SK-N-MC (cell line): ENCODE measurements at places on chromosomes 5 and 9.

DNA sequence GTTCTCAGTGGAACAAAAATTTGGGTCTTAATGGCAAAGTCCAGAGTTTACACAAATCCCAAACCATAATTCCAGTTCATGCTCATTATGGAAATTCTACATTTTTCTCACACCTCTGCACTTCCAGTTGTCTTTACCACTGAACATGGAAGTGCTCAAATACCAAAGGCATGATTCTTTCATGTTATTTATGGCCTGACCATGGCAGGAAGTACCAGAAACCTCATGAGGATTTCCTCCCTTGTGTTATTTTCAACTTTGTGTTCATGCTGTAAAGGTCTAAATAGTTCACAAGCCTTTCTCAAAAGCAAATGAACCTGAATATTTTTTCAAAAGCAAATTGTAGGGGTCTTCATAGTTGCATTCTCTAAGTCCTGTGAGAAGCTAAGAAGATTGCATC, 82.0 kb upstream of the ITGA1 start:
- no peak for DNase-seq

GRCh38 chr5:130720355-130720754, 444.7 kb downstream of the HINT1 start:
- no peak for DNase-seq

GRCh38 chr9:17580119-17580518, 1.3 kb downstream of the SH3GL2 start:
- no peak for DNase-seq

DNA sequence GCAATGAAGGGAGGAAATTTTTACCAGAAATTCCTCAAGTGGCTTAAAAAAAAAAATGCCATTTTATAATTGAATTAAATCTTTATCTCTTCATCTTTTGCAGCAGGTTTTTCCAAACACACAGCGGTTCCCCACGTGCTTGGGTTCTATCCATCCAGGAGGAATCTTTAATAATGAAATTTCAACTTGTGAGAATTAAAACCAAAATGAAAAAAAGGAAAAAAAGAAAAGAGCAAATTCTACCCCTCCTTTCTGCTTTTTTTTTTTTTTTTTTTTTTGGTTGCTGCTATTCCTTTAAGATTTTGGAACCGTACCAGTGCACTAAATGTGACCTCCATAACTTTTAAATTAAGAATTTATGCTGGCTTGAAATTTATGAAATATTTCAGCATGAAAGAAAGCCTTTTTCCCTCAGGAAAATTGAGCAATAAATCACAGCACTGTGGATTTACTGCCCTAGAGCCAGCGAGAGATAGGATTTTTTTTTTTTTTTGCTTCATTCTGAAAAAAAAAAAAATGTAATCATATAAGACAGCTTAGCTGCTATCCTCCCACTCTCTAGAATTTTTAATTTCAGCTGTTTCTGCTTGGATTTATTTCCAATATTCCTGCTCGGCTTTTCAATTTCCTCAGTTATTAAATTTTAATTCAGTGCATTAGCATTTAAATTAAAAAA, 88.5 kb downstream of the ZNF618 start:
- DNase-seq: peak; percentile 89

DNA sequence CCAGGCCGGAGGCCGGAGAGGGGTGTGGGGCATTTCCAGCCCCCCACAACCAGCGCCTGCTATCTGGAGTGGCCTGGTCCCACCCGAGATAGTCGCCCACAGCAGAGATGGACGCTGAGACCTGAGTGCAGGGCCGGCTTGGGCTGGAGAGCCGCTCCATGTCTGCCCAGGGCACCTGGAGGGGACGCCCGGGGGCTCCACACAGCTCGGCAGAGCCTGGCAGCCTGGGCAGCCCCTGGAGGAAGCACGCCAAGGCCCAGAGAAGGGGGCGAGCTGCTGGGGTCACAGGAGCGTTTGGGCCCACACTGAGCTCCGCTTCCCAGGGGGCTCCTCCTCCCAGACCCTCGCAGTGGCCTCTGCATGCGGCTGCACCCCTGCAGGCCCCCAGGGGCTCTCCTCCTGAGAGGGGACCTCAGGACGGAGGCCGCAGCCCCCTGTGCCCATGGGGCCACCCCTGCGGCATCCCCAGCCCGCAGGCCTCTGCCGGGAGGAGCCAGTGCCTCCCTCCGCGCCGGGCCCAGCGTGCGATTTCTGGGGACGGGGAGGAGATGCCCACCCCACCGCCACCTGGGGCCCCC, 42.2 kb upstream of the EGFL7 start:
- no peak for DNase-seq

DNA sequence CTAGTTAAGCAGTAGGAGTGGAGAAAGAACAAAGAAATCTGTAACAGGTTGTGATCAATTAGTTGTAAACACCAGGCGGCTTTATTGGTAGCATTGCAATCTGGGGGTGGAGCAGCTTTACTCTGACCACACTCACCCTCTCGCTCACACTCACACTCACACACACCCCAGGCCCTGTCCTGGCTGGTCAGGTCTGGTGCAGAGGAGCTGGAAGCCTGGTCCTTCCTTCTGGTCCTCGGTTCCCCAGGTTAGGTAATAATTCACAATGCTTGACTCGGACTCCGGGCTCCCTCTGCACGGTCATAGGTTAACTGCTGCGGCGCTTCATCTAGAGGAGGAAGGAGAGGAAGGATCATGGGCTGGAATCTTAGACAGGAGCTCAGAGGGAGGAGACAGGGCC, 1.6 kb downstream of the CCL19 start:
- no peak for DNase-seq

DNA sequence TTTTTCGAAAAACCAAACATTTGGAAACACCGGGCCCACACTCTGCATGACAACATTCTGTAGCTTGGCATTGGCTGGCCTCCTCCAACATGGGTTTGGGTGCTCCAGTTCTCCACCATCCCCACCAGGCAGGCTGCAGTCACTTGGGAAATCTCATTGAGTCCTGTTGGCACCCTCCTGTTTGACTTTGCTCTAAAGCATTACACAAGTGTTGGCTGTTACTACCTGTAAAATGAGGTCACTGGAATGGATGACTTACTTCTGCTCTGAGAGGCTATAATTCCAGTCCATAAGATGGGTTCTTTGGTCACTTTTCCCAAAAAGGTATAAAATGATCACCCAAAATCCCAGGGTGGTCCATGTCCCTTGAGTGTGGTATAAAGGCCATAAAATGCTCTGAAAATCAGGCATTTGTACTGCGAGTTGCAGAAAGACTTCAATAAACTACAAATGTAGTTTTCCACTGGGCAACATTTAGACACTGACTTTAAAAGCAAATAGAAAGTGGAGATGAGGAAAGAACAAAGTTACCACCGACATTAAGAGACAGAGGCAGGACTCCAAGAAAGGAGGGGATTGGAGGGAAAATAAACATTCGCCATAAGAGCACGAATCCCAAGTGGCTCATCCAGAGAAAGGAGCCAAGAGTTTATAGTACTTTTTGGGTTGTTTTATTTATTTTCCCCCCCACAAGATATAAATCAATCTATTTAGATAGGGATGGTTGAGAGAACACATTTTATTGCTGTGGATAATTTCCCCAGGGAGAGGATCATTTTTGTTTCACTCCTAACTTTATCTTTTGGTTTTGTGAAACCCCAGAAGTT, 295.1 kb downstream of the TLE1 start:
- no peak for DNase-seq

DNA sequence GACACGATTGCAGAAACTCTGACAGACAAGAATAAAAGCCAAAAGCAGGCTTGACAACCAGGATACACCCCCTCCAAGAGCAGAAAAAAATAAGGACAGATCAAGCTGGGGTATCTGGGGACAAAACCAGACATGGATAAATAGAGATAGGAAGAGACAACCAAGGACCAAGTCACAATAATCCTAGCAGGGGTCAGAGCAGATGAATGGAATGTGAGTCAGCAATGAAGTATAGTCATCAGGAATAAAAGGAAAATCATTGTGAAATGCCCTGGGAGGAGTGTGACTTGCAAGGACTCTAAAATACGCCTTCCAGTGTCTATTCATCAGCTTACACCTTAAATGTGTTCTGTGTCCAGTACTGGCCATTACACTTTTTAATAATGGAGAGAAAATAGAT, 206.8 kb downstream of the CAAP1 start:
- no peak for DNase-seq
